ENCODE measurements at places on chromosomes 3 and 15.

GRCh38 chr3:3902161-3902560 is 102.9 kb downstream of the LRRN1 start:
- no peak for DNase-seq

GRCh38 chr3:24829011-24829581 is 334.4 kb upstream of the THRB start:
- DNase-seq, result no peak

GRCh38 chr15:32637704-32638103 is 3.8 kb upstream of the SCG5 start:
- no peak for DNase-seq

- no peak for DNase-seq
Observed at GRCh38 chr15:74171965-74172541, 1.5 kb upstream of the ISLR start.

GRCh38 chr3:37301980-37302708 is 127.8 kb upstream of the LRRFIP2 start:
- DNase-seq, result no peak

DNA sequence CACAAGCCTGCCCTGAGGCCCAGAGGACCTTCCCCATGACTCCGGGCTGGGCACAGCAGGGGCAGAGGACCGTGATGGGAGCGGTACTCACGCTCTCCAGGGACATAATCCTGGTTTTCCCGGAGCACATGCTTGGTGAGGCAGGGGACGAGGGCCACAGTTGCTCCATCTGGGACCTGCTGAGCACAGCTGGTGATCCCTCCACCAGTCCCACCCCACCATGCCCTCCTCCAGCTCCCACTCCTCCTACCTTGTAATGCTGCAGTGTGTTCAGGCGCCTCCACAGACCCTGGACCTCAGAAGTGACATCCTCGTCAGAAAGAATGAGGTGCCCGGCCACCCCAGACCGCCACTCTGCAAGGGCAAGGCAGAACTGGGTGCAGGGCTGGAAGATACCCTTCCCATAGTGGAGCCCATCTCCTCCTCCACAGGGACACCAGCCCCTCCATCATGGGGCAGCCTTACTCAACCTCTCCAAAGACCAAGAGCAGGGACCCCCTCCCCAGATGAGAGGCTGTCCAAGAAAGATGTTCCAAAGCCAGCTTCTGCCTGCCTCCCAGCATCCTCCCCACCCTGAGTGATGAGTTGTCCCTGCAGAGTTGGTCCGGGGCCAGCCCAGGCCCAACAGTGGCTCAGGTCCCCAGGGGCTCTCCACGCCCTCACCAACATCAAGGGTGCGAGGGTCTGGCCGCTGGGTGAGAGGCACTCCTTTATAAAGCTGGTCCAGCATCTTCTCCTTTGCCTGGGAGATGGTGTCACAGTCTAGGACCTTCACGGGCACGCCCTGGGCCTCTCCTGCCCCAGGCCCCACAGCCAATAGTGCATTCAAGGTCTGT is 19.5 kb downstream of the PLXNB1 start:
- DNase-seq, result peak; percentile 70

GRCh38 chr3:46923559-46924350 is 46.2 kb downstream of the PTH1R start:
- peak; percentile 87 for DNase-seq

GRCh38 chr3:117665296-117665695 is 955.7 kb downstream of the TUSC7 start:
- DNase-seq, result no peak

DNA sequence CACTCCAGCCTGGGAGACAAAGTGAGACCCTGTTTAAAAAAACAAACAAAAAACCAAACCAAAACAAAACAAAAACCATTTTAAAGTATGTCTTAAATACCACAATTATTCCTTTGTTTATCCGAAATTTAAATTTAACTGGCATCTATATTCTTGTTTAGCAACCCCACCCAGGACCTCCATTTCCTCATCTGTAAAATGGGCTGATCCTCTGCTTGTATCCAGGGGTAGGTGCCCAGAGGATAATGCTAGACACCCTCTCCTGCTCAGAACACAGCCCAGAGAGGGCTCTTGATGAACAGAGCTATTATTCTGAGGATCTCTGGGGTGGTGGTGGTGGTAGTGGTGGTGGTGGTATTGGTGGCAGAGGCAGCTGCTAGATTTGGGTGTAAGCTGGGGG is 9.8 kb downstream of the SH2D7 start:
- no peak for DNase-seq

GRCh38 chr15:34014556-34014955 is 24.4 kb downstream of the AVEN start:
- no peak for DNase-seq

- no peak for DNase-seq
Observed at GRCh38 chr3:185986198-185986777, 48.5 kb upstream of the TRA2B start.

DNA sequence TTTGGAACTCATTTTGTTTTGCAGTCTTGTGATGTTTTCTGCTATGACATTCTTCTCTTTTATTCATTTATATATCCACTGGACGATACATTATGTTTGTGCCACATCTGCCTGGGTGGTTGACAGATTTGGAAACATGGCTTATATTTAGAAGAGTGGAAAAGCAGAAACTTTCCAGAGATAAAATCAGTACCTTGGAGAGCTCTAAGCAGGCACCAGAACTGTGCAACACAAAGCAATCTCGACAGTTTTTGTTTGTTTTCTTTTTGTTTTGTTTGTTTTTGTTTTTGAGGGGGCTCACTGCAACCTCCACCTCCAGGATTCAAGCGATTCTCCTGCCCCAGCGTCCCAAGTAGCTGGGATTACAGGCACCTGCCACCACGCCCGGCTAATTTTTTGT is 45.5 kb downstream of the SYN2 start:
- DNase-seq, result no peak

Measured in chondrocyte (in vitro differentiated cells).